ENCODE measurements at places on chromosomes 16 and 17.

- peaks cover 56% of the 10 kb centered on the region for H3K4me1 ChIP-seq
- H3K36me3 ChIP-seq, result peaks cover 4% of the 10 kb centered on the region
- DNase-seq, result no peak
- peak overlapping the region; percentile 91 for H3K4me3 ChIP-seq
- no peaks in the 10 kb centered on the region for H3K27me3 ChIP-seq
These were observed 2.8 kb downstream of the MED13 start for GRCh38 chr17:62062302-62062701.

GRCh38 chr17:19943599-19943998, 34.0 kb downstream of the AKAP10 start:
- no peak for DNase-seq
- H3K36me3 ChIP-seq, result peaks cover 14% of the 10 kb centered on the region
- H3K4me3 ChIP-seq, result no peak overlapping the region

DNA sequence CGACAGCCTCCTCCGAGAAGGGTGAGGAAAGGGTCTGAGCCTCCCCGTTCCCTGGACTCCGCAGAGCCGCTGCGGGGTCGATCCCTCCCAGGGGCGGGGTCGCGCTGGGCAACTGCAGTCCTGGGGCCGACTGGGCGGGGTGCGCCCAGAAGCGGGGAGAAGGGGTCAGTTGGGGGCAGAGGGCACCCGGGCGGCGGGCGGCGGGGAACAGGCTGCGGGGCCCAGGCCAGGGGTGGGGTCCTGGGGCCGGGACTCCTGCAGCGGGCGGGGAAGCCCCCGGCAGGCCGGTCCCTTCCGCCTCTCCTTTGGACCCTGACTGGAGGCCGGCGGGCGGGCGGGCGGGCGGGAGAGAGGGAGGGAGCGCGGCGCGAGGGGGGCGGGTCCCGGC, 352 bp downstream of the GGNBP2 start:
- peak overlapping the region; percentile 99 for H3K27ac ChIP-seq
- no peaks in the 10 kb centered on the region for H3K36me3 ChIP-seq
- H3K27me3 ChIP-seq, result no peaks in the 10 kb centered on the region
- DNase-seq, result no peak
- H3K4me3 ChIP-seq, result peak overlapping the region; percentile 94

DNA sequence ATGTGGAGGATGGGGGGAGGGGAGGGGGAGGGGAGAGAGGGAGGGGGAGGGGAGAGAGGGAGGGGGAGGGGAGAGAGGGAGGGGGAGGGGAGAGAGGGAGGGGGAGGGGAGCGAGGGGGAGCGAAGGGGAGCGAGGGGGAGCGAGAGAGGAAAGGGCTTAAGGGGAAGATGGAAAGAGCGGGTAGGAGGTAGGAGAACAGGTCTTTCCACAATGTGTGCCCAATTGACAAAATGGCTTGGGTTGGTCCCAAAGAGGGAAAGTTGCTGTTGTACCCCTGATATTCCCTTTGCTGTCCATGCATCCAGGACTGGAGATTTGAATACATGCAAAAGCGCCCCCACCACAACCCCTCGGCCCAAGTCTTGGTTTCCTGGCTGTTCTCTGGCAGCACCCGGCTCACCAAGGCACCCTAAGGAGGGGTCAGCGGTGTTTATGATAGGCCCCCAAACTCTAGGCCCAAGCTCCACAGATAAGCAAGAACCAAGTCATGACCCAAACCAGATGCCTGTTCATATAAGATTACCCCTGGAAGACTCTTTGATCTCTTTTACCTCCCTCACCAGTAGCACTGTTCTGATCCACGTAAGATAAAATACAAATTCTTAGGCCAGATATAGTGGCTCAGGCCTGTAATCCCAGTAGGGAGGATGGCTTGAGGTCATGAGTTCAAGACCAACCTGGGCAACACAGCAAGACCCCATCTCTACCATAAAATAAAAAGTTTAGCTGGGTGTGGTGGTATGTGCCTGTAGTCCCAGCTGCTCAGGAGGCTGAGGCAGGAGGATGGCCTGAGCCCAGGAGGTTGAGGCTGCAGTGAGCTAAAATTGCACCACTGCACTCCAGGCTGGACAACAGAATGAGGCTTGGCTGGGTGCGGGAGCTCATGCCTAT, 119.6 kb downstream of the ZFHX3 start:
- DNase-seq, result no peak
- H3K4me3 ChIP-seq, result no peak overlapping the region
- peaks cover 73% of the 10 kb centered on the region for H3K4me1 ChIP-seq
- H3K27ac ChIP-seq, result peak overlapping the region; percentile 53
- H3K27me3 ChIP-seq, result no peaks in the 10 kb centered on the region

- H3K36me3 ChIP-seq, result peaks cover 2% of the 10 kb centered on the region
- no peaks in the 10 kb centered on the region for H3K27me3 ChIP-seq
These were observed 33.1 kb downstream of the ABR start for GRCh38 chr17:1146561-1147265.

- no peaks in the 10 kb centered on the region for H3K4me1 ChIP-seq
- H3K36me3 ChIP-seq, result no peaks in the 10 kb centered on the region
These were observed 229.1 kb upstream of the COX10 start for GRCh38 chr17:13840254-13840653.

GRCh38 chr17:77490361-77491183, 349.8 kb downstream of the SEC14L1 start:
- no peak overlapping the region for H3K27ac ChIP-seq
- H3K4me1 ChIP-seq, result peaks cover 3% of the 10 kb centered on the region
- H3K36me3 ChIP-seq, result peaks cover 20% of the 10 kb centered on the region
- H3K4me3 ChIP-seq, result no peak overlapping the region
- H3K27me3 ChIP-seq, result no peaks in the 10 kb centered on the region
- peak; percentile 90 for DNase-seq

GRCh38 chr16:497258-497657, 30.3 kb upstream of the CAPN15 start:
- H3K27ac ChIP-seq, result no peak overlapping the region
- no peak for DNase-seq
- H3K4me3 ChIP-seq, result no peak overlapping the region
- H3K4me1 ChIP-seq, result no peaks in the 10 kb centered on the region

DNA sequence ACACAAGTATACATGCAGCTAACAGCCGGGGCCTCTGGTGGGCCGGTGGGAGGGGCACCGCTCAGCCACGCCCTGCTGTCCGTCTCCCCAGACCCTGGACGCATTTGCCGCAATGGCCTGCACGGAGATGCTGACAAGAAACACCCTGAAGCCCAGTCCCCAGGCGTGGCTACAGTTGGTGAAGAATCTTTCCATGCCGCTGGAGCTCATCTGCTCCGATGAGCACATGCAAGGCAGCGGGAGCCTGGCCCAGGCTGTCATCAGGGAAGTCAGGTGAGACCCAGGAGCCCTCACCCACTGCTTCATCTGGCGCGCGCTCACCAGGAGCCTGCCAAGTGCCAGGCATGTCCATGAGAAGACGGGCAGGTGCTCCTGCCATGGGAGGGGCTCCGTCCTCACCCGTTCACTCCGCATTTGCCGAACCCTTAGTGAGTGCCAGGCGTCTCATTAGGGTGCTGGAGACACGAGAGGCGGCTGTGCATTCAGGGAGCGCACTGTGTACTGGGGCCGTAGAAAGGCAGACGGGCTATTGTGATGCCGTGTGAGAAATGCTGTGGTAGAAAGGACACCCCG, 51.4 kb upstream of the ENDOV start:
- no peaks in the 10 kb centered on the region for H3K4me1 ChIP-seq
- no peak overlapping the region for H3K4me3 ChIP-seq
- peaks cover 53% of the 10 kb centered on the region for H3K36me3 ChIP-seq
- H3K27ac ChIP-seq, result no peak overlapping the region

- H3K27me3 ChIP-seq, result no peaks in the 10 kb centered on the region
- DNase-seq, result no peak
- H3K27ac ChIP-seq, result peak overlapping the region; percentile 43
- H3K4me3 ChIP-seq, result no peak overlapping the region
- H3K36me3 ChIP-seq, result no peaks in the 10 kb centered on the region
These were observed 474.6 kb downstream of the PMP22 start for GRCh38 chr17:14790521-14790920.

- no peak overlapping the region for H3K4me3 ChIP-seq
- H3K27me3 ChIP-seq, result no peaks in the 10 kb centered on the region
- no peak for DNase-seq
- H3K36me3 ChIP-seq, result peaks cover 13% of the 10 kb centered on the region
- peaks cover 20% of the 10 kb centered on the region for H3K4me1 ChIP-seq
These were observed 37.4 kb downstream of the PSME3IP1 start for GRCh38 chr16:57148481-57148880.

DNA sequence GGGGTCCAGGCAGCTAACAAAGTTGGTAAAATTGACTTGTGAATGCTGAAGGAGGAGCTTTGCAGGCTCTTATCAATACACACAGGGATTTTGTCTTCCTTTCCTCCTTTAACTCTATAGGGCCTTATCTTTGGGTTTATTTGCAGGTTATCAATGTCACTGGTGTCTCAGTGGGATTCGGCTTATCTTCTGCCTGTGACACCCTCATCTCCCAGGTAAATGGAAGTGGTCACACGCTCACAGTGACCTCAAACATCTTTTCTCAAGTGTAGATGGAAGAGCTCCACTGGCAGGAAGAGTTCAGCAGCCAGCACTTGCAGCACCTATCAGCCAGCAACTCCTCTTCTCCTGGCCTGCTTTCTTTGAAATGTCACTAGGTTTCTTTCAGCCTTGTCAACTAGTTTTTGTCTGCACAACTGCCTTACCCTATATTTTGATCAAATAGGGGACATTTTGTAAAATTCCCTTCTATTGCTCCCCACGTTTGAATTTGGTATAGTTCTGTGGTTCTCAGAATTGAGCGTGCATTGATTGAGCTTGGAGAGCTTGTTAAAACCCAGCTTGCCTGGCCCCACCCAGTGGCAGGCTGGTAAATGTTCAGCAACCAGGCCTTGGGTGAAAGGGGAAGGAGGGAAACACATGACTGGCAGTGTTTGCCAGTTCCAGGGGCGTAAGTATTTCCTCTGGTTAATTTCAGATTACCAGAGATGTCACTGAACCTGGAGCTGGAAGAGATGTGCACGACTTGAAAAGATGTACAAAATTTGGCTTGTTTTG, 12.8 kb downstream of the SLC47A1 start:
- no peaks in the 10 kb centered on the region for H3K4me1 ChIP-seq
- H3K36me3 ChIP-seq, result no peaks in the 10 kb centered on the region
- peaks cover 2% of the 10 kb centered on the region for H3K27me3 ChIP-seq
- no peak for DNase-seq
- no peak overlapping the region for H3K27ac ChIP-seq

DNA sequence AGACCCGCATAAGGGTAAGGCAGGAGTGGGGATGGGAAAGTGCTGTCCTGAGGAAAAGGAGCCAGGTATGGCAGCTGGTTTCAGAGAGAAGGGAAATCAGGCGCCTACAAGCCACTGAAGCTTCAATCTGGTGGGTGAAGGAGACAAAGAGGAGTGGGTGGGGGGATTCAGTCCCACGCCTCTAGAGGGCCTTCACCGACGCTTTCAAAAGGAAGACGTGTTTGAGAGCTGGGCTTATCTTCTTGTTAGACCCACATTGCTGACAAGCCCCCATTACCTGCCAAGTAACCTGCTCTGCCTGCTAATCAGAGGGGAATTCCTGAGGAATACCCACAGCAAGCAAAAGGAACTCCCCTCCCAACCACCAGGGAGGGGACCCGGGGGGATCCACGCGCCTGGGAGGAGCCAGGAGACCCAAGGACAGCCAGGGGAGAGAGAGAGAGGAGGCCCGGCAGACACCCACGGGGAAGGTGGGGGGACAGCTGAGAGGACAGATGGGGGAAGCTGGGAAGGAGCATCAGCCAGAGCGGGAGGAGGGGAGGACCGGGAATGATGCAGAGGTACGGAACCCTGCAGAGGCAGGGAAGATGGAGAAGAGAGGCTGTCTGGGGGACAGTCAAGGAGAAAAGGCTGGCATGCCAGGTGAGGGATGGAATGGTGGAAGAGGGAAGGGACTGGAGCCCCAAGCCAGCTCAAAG, 1.0 kb downstream of the MTMR4 start:
- H3K36me3 ChIP-seq, result peaks cover 15% of the 10 kb centered on the region
- H3K4me3 ChIP-seq, result peak overlapping the region; percentile 82
- H3K27me3 ChIP-seq, result no peaks in the 10 kb centered on the region

GRCh38 chr16:77838597-77839255, 50.4 kb downstream of the VAT1L start:
- H3K4me3 ChIP-seq, result no peak overlapping the region
- H3K4me1 ChIP-seq, result peaks cover 3% of the 10 kb centered on the region
- H3K36me3 ChIP-seq, result no peaks in the 10 kb centered on the region
- no peak for DNase-seq

DNA sequence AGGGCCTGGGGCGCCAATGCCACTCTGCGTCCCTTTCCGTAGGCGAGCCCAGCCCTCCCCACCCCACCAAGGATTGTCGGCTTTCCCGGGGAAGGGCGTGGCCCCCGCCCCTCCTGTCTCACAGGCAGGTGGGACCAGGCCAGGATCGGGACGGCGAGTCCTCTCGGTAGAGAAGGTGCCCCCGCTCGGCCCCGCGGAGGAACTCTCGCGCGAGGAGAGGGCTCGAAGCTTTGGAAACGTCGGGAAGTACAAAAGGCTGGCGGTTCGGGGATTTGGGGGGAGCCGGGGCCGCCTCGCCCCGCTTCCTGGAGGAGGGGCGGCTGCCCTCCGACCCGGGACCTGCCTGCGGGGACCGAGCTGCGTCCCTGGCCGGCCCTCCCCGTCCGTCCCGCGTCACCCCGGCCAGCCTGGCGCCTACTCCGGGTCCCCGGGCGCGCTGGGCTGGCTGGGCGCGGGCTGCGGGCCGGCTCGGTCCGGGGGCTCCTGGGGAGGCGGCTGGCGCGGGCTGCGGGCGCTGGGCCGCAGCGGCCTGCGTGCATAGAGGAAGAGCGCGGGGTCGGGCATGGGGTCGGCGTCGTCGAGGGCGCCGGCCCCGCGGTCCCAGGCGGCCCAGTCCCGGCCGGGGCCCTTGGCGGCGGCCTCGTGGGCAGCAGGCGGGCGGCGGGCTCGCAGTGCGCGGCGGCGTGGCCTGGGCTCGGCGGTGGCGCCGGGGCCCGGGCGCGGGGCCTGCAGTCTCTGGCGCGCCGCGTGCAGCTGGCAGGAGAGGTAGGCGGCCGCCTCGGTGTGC, 12.6 kb upstream of the CLUH start:
- H3K36me3 ChIP-seq, result no peaks in the 10 kb centered on the region
- peaks cover 3% of the 10 kb centered on the region for H3K4me1 ChIP-seq
- H3K27me3 ChIP-seq, result peaks cover 14% of the 10 kb centered on the region
- H3K27ac ChIP-seq, result no peak overlapping the region
- H3K4me3 ChIP-seq, result peak overlapping the region; percentile 45

DNA sequence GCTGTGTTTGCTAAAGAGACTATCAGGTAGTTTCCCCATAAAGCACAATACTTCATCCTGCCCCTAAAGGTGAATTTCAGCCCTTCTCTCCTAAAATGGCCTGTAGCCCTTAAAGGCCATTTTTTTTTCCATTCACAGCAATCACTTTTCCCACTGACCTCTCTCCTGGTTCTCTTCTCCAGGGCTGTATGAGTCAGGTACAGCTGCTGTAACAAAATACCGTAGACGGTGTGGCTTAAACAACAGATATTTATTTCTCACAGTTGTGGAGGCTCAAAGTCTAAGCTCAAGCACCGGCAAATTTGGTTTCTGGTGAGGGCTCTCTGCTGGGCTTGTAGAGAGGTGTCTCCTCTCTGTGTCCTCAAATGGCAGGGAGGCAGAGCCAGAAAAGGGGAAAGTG, 44.7 kb downstream of the ZNF18 start:
- no peak for DNase-seq
- peaks cover 7% of the 10 kb centered on the region for H3K4me1 ChIP-seq
- no peaks in the 10 kb centered on the region for H3K27me3 ChIP-seq
- H3K27ac ChIP-seq, result no peak overlapping the region

- H3K36me3 ChIP-seq, result peaks cover 14% of the 10 kb centered on the region
- no peak for DNase-seq
- no peak overlapping the region for H3K4me3 ChIP-seq
- no peaks in the 10 kb centered on the region for H3K27me3 ChIP-seq
These were observed 48.9 kb downstream of the RABEP1 start for GRCh38 chr17:5330981-5331380.
